ENCODE measurements at places on chromosomes 6 and 20. TPM values are rescaled to one million over a fixed set of nuclear protein-coding genes. Genes with fewer than 3 reads are reported as not detected.

GRCh38 chr6:34723203-34723602 lies 26.6 kb upstream of the ILRUN start:
- no peaks in the 10 kb centered on the region for H3K36me3 ChIP-seq
- DNase-seq: no peak
- H3K27ac ChIP-seq: no peak overlapping the region
- no peaks in the 10 kb centered on the region for H3K4me1 ChIP-seq

DNA sequence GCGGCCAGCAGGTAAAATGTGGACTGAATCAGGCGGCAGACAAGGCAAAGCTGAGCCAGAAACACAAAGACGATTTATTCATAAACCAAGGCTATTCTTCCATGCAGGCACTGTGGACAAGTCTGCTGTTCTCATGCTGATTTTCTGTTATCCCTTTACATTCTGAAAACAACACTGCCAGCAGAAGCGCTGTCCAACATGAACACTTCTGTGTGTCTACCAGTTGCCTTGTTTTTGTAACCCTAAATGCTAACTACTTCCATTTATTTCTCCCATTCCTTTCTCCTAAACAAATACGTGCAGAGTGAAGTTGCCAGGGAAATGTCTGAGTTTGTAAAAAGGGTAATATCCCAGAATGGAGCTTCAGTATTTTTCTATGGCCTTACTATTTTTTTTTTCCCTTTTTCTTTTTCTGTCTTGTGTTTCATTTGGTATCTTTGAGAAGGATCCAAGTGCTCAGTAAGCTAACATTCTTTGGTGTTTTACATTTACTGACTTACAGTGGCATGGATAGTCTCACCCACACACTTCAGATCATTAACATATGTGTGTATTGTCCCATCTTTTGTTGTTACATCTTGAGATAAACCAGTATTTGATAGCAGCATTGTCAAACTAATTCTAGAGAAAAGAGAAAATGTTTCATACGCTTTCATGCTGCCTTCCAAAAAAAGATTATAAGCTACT lies 1308.9 kb upstream of the MAP3K7 start:
- no peak overlapping the region for H3K4me3 ChIP-seq
- no peak for DNase-seq
- H3K36me3 ChIP-seq: no peaks in the 10 kb centered on the region
- no peaks in the 10 kb centered on the region for H3K27me3 ChIP-seq
- no peak overlapping the region for H3K27ac ChIP-seq

- no peak overlapping the region for H3K27ac ChIP-seq
- no peak for DNase-seq
- no peaks in the 10 kb centered on the region for H3K36me3 ChIP-seq
These were observed 278.6 kb upstream of the FLRT3 start for GRCh38 chr20:14616003-14616402.

GRCh38 chr6:163260111-163260895 lies 154.2 kb upstream of the QKI start:
- H3K4me1 ChIP-seq: no peaks in the 10 kb centered on the region
- no peaks in the 10 kb centered on the region for H3K36me3 ChIP-seq
- DNase-seq: peak; percentile 4
- H3K27me3 ChIP-seq: no peaks in the 10 kb centered on the region

DNA sequence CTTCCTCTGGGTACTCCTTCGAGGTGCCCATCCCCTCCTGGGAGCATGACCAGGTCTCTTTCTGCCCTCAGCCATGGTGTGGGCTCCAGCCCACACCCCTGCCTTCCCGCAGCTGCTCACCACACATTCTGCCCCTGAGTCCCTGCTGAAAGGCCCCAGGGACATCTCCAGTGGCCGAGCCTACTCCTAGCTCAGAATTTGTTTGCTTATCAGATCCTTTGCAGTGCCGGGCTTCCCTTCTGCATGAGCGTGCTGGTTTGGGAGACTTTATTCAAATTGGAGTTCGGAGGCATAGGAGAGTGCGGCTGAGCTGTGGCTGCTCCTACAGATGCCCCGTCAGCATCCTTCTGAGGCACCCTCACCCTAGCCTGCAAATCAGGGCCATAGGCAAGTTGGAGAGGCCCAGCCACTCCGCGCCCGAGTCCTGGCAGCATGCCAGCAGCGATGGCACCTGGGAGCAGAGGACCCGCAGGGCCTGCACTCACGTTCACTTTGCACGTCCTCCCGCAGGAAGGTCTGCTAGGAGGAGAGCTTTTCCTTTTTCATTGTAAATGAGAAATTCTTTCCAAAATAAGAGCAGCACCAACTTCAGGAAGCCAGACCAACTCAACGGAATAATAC lies 327.3 kb downstream of the QKI start:
- no peaks in the 10 kb centered on the region for H3K36me3 ChIP-seq
- no peak overlapping the region for H3K4me3 ChIP-seq
- H3K27ac ChIP-seq: no peak overlapping the region
- H3K4me1 ChIP-seq: no peaks in the 10 kb centered on the region
- no peaks in the 10 kb centered on the region for H3K27me3 ChIP-seq

- H3K4me1 ChIP-seq: peaks cover 24% of the 10 kb centered on the region
- H3K27me3 ChIP-seq: no peaks in the 10 kb centered on the region
- no peak for DNase-seq
- H3K4me3 ChIP-seq: no peak overlapping the region
- peaks cover 7% of the 10 kb centered on the region for H3K36me3 ChIP-seq
These were observed 45.0 kb upstream of the FUCA2 start for GRCh38 chr6:143556529-143556928.

KIF25 gene
- not detected for polyA plus RNA-seq

BTNL2 gene
- polyA plus RNA-seq: not detected
